ENCODE measurements at places on chromosomes 13 and 19. TPM values are rescaled to one million over a fixed set of nuclear protein-coding genes. Genes with fewer than 3 reads are reported as not detected.

Gene ZNF66
- total RNA-seq, result 67.3 TPM

Gene ZNF224
- total RNA-seq, result 15.8 TPM

Gene EBI3
- 0.52 TPM for total RNA-seq

Gene PLD3
- 490 TPM for total RNA-seq

Gene PSG2
- total RNA-seq, result not detected

Gene LINGO3
- 1.9 TPM for total RNA-seq

Gene ZFP82
- total RNA-seq, result 17.1 TPM

Gene SMAD9
- 1.3 TPM for total RNA-seq

Gene MUC16
- 0.42 TPM for total RNA-seq

Gene JSRP1
- total RNA-seq, result 2.4 TPM

Gene FFAR3
- total RNA-seq, result not detected

Gene LILRB3
- total RNA-seq, result not detected

DNA sequence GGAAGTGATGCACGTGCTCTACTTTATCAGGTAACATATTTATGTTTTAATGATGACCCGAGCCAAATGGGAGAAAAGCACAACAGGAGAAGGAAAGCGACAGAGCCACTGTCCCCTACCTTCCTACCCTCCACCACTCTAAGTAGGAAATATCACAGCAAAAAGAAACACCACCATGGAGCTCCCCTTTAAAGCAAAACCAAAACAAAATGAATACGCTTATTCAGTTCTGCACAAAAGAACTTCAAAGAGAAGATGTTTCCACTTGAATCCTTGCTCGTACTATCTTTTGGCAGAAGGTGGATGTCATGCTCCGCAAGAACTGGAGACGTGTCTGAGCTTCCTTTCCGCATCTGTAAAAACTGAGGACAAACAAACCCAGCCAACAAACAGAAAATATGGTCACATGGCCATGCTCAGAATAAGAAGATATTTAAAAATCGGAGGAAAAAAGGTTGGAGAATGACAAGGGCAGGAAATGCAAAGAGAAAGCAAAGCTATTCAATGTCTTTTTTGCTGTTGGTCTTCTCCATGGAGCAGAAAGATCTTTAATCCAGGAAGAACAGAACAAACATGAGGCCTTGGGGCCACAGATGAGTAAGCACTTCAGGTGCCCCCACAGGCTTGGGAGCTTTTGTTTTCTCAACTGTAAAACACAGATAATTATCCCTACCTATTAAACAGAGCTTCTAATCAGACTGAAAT, 19.5 kb downstream of the N4BP2L1 start:
- H3K27me3 ChIP-seq, result peaks cover 5% of the 10 kb centered on the region
- DNase-seq, result no peak
- no peaks in the 10 kb centered on the region for H3K36me3 ChIP-seq

GRCh38 chr13:114234645-114235421, at the start of gene CDC16:
TSS of gene CDC16 (plus strand) at chr13:114234897. CDS start at chr13:114235085, 188 bp downstream.
- H3K36me3 ChIP-seq, result peaks cover 25% of the 10 kb centered on the region
- DNase-seq, result peak; percentile 97
- H3K27ac ChIP-seq, result no peak within 1 kb of the TSS
- peak within 1 kb of the TSS; percentile 60 for H3K4me3 ChIP-seq
- H3K27me3 ChIP-seq, result no peaks in the 10 kb centered on the region
- H3K4me1 ChIP-seq, result peaks cover 24% of the 10 kb centered on the region

DNA sequence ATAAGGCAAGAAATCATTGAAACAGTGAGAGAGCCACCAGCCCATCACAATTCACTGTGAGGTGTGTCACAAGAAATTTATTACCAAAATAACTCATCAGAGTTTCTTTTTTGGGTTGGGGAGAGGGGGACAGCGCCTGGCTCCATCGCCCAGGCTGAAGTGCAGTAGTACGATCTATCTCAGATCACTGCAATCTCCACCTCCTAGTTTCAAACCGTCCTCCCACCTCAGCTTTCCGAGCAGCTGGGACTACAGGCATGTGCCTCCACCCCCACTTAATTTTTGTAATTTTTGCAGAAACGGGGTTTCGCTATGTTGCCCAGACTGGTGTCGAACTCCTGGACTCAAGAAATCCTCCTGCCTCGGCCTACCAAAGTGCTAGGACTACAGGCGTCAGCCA, 3.6 kb downstream of the IFNL1 start:
- DNase-seq, result no peak
- H3K36me3 ChIP-seq, result no peaks in the 10 kb centered on the region
- H3K27me3 ChIP-seq, result peaks cover 3% of the 10 kb centered on the region
- H3K27ac ChIP-seq, result no peak overlapping the region

DNA sequence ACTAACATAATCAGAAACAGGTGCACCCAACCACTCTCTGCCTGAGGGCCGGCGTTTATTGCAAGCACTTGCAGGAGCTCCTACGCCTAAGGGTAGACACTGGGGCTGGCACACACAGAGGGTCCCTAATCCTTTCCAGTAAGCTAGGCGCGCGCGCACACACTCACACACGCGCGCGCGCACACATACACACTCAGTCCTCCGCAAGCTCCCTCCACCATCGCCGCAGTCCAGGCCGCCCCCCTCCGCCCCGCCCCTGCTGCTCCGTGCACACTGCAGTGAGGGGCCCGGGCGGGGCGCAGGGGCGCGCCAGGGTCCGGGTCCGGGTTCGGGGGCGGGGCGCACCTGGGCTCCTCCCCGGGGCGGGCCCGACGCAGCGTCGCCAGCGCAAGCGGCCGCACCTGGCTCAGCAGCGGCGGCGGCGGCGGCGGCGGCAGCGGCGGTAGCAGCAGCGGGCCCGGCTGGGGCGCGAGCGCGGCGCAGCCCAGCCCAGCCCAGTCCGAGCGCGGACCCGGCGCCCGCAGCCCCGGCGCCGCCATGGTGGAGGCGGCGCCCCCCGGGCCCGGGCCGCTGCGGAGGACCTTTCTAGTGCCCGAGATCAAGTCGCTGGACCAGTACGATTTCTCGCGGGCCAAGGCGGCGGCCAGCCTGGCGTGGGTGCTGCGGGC, at the start of gene CAMSAP3:
Gene CAMSAP3 (plus strand): TSS at position 398 of the 668 bp plus-strand sequence. CDS start 140 bp downstream, at position 538.
- peak; percentile 89 for DNase-seq
- peak within 1 kb of the TSS; percentile 87 for H3K4me3 ChIP-seq
- peaks cover 9% of the 10 kb centered on the region for H3K4me1 ChIP-seq
- peaks cover 6% of the 10 kb centered on the region for H3K27me3 ChIP-seq

GRCh38 chr19:55050749-55051532, 12.0 kb downstream of the RDH13 start:
- H3K4me3 ChIP-seq, result no peak overlapping the region
- peaks cover 28% of the 10 kb centered on the region for H3K36me3 ChIP-seq
- no peaks in the 10 kb centered on the region for H3K27me3 ChIP-seq
- no peak for DNase-seq
- no peak overlapping the region for H3K27ac ChIP-seq

DNA sequence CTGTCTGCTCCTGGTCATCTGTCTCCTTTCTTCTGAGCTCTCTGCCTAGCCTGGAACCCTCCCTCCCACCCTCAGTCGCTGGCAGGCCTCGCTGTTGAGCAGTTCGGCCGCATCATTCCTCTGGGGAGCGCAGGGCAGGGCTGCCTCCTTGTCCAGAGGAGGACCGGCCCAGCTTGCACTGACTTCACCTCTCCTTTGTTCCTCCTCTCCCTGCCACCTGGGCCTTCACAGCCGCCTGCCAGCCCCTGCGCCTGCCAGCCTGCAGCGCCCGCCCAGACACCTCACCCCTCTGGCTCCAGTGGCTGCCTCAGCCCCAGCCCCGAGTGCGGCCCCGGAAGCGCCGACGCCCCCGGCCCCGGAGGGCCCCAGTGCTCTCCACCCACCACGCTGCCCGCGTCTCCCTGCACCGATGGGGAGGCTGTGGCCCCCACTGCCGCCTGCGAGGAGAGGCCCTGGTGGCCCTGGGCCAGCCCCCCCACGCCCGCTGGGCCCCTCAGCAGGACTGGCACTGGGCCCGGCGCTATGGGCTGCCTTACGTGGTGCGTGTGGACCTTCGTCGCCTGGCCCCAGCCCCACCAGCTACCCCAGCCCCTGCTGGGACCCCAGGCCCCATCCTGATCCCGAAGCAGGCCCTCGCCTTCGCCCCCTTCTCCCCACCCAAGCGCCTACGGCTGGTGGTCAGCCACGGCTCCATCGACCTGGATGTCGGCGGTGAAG, 7.2 kb downstream of the KMT5C start:
- peaks cover 11% of the 10 kb centered on the region for H3K27me3 ChIP-seq
- peaks cover 38% of the 10 kb centered on the region for H3K4me1 ChIP-seq
- no peak overlapping the region for H3K4me3 ChIP-seq
- H3K27ac ChIP-seq, result no peak overlapping the region

GRCh38 chr19:44839276-44839675, 6.8 kb upstream of the NECTIN2 start:
- peak; percentile 66 for DNase-seq
- no peaks in the 10 kb centered on the region for H3K36me3 ChIP-seq
- no peak overlapping the region for H3K27ac ChIP-seq

DNA sequence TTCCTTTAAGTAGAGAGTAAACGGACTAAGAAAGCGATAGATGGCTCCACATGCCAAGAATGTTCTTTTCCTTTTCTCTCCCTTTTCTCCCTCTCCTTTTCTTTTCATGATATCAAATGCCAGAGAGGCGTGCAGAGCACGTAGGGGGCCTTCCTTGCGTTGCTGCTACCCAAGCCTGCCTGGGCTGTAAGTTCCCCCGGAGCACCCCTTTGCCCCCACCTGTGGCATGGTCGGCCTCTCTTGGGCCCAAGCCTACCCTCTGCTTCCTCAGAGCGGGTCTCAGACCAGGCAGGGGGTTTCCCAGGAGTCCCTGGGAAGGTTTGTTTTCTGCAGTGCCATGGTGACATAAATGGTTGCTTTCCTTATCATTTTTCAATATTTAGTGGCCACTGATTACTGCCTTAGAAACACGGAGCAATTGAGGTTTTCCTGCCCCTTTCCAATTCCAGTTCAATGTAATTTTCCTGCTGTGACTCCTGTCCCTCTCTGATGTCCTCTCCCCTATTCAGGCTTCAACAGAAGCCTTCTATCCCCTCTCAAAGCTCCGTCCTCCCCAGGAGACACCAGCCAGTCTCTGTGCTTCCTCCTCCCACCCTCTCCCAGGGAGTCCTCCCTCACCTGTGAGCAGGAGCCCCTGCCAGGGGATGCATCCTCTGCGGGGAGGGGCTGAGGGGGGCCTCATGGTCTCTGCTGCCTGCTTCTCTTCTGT, 22.6 kb upstream of the CD177 start:
- H3K27me3 ChIP-seq, result no peaks in the 10 kb centered on the region
- no peak overlapping the region for H3K27ac ChIP-seq
- H3K36me3 ChIP-seq, result 0 out of 2 replicates have a peak, but pooled peaks cover 6% of the 10 kb centered on the region
- H3K4me1 ChIP-seq, result peaks cover 16% of the 10 kb centered on the region
- no peak overlapping the region for H3K4me3 ChIP-seq
- no peak for DNase-seq

- no peaks in the 10 kb centered on the region for H3K36me3 ChIP-seq
- DNase-seq, result peak; percentile 79
- H3K4me1 ChIP-seq, result no peaks in the 10 kb centered on the region
- H3K27ac ChIP-seq, result no peak overlapping the region
- H3K27me3 ChIP-seq, result peaks cover 27% of the 10 kb centered on the region
- H3K4me3 ChIP-seq, result peak overlapping the region; percentile 49
These were observed 2.5 kb downstream of the PRTN3 start for GRCh38 chr19:843180-843835.

- DNase-seq, result no peak
- peaks cover 31% of the 10 kb centered on the region for H3K4me1 ChIP-seq
- H3K27ac ChIP-seq, result peak overlapping the region; percentile 87
- no peak overlapping the region for H3K4me3 ChIP-seq
These were observed 128.3 kb downstream of the STK24 start for GRCh38 chr13:98448642-98448928.

DNA sequence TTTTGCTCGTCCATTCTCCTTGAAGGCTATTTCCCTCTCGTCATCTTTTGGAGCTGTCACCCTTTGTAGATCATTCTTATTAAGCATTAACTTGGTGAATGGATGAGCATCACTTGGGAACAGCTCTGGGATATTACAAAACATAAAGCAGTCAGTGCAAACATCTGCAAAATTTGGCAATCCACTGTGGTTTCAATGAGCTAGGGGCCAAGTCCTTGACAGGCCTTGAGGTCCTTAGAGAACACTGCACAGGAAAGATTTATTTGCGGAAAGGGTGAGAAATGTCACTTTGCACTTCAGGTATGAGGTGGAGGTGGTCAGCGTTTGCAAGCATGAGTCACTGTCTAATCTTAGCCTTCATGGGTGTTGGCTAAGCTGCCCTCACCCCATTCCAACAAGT, 239.7 kb upstream of the MAB21L1 start:
- no peaks in the 10 kb centered on the region for H3K4me1 ChIP-seq
- no peak overlapping the region for H3K4me3 ChIP-seq

DNA sequence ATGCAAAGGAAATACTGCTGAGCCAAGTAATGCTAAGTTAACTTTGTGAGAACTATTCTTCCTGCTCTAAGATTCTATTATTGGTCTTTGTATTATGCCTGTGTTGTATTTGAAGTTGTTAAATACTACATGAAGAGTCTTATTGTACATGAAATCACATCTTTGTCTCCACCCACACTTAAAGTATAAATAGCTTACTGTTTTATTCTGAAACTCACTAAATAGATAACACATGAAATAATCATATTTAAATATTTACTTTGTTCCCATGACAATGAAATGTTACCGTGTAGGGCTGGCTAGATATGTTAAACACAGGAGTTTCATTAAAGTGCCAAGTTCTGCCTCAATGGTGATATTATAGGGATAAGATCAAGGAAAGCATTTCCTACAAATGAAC, 562.1 kb upstream of the ATXN8OS start:
- DNase-seq, result no peak
- no peaks in the 10 kb centered on the region for H3K27me3 ChIP-seq
- no peak overlapping the region for H3K4me3 ChIP-seq
- H3K36me3 ChIP-seq, result no peaks in the 10 kb centered on the region
- no peaks in the 10 kb centered on the region for H3K4me1 ChIP-seq
- H3K27ac ChIP-seq, result no peak overlapping the region

GRCh38 chr13:91659256-91660075, 261.0 kb downstream of the GPC5 start:
- H3K4me3 ChIP-seq, result no peak overlapping the region
- no peaks in the 10 kb centered on the region for H3K36me3 ChIP-seq
- H3K4me1 ChIP-seq, result no peaks in the 10 kb centered on the region
- no peaks in the 10 kb centered on the region for H3K27me3 ChIP-seq
- no peak overlapping the region for H3K27ac ChIP-seq

DNA sequence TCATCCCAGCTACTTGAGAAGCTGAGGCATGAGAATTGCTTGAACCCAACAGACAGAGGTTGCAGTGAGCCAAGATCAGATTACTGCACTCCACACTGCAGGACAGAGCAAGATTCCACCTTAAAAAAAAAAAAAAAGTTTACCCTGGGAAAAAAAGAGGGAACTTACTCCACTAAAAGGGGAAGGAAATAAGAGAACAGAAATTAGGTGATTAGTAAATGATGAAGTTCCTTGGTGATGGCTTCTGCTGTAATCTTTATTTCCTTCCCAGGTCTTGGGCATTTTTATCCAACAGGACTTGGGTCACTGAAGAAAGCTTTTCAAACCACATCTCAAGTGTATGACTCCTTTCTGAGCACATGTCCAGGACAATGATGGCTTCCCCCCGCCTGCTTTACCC, 9.3 kb downstream of the ZNF780A start:
- no peak overlapping the region for H3K27ac ChIP-seq
- DNase-seq, result no peak
- H3K36me3 ChIP-seq, result peaks cover 31% of the 10 kb centered on the region
- no peaks in the 10 kb centered on the region for H3K27me3 ChIP-seq

Measured in GM23338 (cell line).